ENCODE measurements at places on chromosomes 2 and 18.

DNA sequence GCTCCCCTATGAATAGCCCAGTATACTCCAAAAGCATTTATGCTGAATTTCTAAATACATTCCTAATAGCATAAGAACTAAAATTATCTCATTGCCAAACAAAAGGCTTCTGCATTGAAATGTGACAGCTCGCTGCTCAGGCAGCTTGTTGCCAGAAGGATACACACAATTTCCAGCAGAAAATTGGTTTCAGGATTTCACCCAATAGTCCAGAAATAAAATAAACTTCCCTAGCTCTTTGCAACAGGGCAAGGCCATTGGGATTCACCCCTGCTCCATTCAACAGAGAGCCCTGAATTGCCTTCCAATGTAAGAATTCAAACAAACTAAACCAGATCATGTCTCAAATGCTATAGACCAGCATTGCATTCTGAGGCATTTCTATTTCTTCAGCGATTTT, 70.7 kb downstream of the RBM43 start:
- no peak for DNase-seq

- no peak for DNase-seq
Measured at GRCh38 chr2:24083567-24084385, 858 bp downstream of the TP53I3 start.

- DNase-seq = no peak
Measured at GRCh38 chr18:8001711-8002301, 434.7 kb downstream of the PTPRM start.

GRCh38 chr2:190576573-190576972, 42.1 kb upstream of the NEMP2 start:
- no peak for DNase-seq

GRCh38 chr2:52976143-52976949, 791.3 kb upstream of the CHAC2 start:
- DNase-seq = peak; percentile 5

- DNase-seq = no peak
Measured at GRCh38 chr18:12849548-12849947, 34.5 kb downstream of the PTPN2 start.

DNA sequence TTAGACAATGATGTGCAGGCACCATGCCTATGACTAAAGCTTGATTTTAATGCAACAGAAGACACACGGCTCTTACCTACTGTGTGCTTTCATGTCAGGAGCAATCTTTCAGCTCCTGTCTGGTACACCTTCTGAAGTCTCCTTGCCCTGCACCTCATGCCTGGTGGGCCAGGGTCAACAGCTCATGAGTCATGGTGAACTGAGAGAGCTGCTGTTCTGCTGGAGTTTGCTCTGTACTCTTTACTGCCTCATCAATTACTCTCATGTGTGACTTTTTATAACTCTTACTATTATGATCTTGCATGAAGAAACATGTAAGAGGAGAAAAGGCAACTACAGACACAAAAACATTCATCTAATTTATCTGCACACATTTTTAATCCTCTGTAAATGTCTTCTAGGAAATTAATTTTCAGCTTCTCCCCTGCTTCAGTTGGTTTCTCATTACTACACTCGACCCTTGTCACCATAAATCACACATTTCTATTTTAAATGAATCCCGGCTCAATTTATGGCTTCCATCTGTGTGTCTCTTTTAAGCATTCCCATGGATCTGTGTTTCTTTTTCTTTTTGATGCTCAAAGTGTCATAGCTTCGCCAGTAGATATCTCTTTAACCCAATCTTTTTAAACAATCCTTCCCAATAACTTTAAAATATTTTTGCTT, 9.7 kb downstream of the SERPINB7 start:
- DNase-seq = no peak

GRCh38 chr2:197211881-197212342, 98.7 kb downstream of the ANKRD44 start:
- DNase-seq = no peak

- DNase-seq = no peak
Measured at GRCh38 chr2:134675314-134675713, 43.5 kb downstream of the TMEM163 start.

- no peak for DNase-seq
Measured at GRCh38 chr2:32277363-32277673, 386 bp upstream of the YIPF4 start.

DNA sequence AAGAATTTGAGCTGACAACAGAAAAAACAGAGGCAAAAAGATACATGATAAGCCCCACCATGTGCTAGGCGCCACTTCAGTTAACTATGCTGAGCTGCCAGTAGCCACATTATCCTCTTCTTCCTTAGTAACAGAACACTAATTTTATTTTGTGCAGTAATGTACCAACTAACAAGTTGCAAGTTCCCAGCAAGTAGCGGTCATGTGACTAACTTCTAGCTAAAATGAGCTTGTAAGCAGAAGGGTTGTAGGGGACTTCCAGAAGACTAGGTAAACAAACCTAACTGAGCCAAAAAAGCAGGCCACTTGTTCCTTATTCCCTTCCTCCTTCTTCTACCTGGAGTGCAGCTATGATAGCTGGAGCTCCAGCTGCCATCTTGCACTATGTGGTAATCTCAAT, 75.5 kb downstream of the DTNB start:
- no peak for DNase-seq

- DNase-seq = no peak
Measured at GRCh38 chr2:134190062-134190806, 63.6 kb upstream of the MGAT5 start.

GRCh38 chr18:46190667-46191066, 86.5 kb downstream of the HAUS1 start:
- DNase-seq = no peak

GRCh38 chr2:4762951-4763376, 929.2 kb upstream of the SOX11 start:
- no peak for DNase-seq

DNA sequence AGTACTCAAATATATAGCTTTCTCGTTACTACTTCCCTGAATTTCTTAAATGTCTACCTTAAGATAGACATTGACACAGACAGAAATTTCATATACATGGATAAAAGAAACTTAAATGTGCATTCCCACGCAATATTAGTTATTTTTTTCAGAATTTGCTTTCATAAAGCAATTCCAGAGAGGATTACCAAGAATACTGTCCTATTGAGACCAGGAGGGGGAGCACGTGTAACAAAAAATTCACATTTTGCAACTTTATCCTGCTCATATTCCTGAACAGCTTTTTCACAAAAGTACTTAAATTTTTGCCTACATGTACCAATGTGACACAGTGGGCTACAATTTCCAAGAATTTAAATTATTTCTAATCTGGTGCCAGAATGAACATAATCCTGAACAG, 30.7 kb upstream of the ERCC3 start:
- DNase-seq = peak; percentile 2

DNA sequence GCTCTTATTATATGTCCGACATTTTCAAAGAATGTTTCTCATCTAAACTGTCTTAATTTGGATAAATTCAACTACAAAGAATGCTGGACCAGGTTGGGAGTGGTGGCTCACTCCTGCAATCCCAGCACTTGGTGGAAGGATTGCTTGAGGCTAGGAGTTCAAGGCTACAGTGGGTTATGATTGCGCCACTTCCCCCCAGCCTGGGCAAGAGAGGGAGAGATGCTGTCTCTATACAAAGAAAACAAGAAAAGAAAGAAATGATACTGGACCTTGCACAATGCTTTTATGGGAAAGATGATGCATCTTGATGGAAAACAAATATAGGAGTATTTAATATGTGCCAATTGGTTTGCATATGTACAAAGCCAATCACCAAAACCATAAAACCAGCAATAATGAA, 296.7 kb downstream of the LPIN1 start:
- no peak for DNase-seq

DNA sequence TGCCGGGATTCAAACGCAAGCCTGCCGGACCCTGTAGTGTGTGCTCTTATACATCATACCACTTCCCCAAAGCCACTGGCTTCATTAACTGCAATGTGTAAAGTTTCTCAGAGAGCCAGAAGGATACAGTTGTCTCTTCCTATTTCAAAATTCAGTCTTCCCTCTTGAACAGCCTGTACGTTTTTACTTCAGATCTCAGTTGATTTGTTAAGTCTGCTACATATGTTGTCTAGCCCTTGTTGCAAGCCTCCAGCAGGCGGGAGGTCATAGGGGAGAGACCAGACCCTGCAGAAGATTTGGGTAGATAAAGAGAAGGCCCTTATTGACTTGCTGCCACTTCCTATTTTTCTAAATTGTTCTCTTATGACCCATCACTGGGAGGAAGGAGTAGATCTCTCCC, 56.2 kb downstream of the ARHGEF33 start:
- no peak for DNase-seq

- DNase-seq = no peak
Measured at GRCh38 chr18:31399306-31400032, 22.9 kb downstream of the DSG4 start.

DNA sequence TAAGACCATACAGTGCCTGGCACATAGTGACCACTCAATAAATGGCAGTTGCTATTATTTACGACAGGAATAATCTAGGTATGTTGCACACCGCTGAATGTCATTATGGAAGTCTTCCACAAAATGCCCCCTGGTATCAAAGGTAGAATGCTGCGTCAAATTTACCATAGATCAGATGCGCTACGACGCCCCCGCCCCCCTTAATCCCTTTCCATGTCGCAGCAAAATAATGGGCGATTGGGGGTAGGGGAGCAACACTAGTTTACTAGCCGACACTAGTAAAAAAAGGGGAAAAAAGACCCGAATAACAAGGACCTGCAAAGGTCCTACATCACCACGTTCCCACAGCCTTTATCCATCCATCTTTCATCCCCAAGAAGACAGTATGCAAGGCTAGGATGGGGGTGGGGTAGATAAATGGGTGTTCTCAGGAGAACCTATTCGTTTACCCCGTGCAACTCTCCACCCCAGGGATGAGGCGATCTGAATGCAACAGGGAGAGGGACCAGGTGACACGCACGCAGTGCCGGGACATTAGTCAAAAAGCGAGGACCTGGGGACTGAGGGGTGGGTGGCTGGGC, 455 bp downstream of the PREPL start:
- no peak for DNase-seq

DNA sequence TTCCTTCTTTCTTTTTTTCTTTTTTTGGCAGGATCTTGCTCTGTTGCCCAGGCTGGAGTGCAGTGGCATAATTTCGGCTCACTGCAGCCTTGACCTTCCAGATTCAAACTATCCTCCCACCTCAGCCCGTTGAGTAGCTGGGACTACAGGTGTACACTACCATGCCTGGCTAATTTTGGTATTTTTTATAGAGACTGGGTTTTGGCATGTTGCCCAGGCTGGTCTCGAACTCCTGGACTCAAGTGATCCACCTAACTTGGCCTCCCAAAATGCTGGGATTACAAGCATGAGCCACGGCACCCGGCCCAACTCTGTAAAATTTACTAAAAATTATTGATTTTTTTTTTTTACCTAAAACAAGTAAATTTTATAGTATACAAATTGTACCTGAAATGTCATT, 360.8 kb downstream of the ALK start:
- DNase-seq = no peak

DNA sequence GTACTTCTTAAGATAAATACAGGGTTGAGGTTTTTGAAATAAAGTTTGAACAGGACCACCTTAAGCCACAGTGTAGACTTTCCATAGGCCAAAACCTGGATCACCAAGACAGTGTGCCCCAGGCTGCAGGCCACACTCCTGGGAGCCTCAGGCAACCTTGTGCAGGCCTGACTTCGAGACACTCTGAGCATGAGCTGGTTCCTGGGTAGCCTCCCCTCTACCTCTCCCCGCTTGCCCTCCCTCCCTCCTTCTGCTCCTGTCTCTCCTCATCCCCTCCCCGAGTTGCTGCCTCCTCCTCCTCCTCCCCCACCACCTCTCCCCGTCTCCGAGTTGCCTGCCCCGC, 10.6 kb upstream of the PROC start:
- DNase-seq = no peak

DNA sequence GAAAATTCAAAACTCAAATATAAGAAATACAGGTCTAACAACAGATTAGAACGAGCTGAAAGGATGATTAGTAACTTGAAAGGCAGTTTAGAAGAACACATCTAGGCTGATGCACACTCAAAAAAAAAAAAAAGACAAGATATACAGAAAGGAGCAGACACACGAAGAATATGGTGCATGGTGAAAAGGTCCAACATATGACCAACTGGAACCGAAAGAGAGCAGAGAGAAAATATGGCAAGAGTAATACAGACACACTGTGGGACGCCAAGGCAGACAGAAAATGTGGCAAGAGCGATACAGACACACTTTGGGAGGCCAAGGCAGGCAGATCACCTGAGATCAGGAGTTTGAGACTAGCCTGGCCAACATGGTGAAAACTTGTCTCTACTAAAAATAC, 39.8 kb downstream of the NDUFA10 start:
- DNase-seq = no peak

GRCh38 chr18:12470382-12471075, 62.8 kb downstream of the PRELID3A start:
- peak; percentile 14 for DNase-seq

DNA sequence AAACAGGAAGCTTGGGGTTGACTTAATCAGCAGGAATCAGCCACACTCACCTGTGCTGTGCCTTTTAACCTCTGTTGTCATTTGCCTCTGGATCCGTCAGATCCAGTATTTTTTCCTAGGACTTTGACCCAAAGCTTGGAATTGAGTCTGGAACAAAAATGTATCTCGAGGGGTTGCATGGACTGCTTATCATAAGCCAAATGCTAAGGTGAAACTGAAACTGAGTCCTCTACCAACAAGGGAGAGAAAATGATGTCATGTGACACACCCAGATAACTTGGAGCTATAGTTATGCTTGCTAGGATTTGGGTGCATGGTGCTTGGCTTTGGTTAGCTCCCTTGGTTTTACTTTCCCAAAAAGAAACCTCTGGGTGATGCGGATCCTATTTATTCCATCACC, 2158.6 kb upstream of the PIK3C3 start:
- no peak for DNase-seq

DNA sequence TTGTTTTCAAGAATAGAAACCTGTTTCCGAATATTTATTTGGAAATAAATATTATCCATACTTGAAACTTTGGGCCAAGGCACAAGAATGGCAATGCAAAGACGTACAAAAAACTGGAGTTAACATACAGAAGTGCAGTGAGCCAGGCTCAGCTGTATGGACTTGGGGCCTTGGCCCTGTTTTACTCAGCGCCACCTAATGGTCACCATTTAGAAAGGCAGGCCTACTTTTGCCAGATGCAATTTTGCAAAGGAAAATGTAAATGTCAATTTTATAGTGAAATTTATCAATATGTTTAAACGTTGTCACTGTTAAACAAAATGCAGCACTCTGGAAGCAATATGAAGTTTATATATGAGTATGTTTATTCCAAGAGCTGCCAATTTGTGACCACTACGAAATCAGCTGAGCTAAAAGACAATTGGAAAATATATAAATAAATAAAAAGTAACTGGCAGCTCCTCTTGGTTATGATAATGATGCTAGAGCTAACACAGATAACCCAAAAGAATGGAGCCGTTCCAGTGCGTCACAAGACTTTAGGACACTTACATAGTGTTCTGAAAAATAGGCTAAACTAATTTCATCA, 155.0 kb downstream of the ARHGAP15 start:
- DNase-seq = peak; percentile 65

- DNase-seq = no peak
Measured at GRCh38 chr2:64348386-64349130, 105.4 kb upstream of the LGALSL start.

All from NCI-H446 (cell line).